ENCODE measurements at places on chromosomes 13 and 19. TPM values are rescaled to one million over a fixed set of nuclear protein-coding genes. Genes with fewer than 3 reads are reported as not detected.

DNA sequence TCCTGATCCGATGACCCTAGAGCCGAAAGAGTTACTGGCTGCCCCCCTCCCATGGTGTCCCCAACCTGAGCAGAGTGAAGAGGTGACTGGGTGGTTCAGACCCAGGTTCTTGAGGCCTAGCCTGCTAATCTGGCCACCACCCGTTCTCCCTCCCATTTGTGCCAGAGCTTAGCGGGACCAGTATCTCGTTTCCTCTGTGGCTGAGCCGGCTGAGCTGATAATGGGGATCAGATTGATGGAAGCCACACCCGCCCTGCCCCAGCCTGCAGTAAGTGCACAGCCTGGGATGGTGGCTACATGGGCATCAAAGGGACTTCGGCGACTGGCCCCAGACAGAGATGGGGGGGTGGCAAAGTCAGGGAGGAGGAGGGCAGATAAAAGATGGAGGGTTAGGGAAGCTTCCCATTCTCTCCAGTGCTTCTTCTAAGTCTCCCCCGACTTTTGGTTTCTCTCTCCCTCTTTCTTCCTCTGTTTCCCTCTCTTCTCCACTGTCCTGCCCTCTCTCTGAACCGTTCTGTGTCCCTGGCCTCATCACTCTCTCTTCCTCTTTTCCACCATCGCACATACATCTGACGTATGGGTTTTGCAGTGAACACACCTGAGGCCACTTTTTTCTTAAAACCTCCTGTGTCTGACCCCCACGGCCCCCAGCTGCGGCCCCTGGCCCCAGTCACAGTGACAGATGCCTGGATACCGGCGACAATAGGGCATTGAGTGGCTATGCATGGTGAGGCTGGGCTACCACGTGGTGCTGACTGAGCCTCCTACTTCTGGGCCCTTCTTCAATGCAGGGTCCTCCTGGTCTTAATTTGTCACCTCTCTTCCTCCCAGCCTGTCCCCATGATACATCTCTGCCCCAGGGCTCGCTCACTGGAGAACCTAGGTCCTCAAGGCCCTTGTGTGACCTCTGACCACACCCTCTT lies 2.4 kb downstream of the ELAVL3 start:
- DNase-seq: no peak
- H3K27ac ChIP-seq: no peak overlapping the region
- no peaks in the 10 kb centered on the region for H3K36me3 ChIP-seq
- H3K4me3 ChIP-seq: no peak overlapping the region
- H3K4me1 ChIP-seq: peaks cover 34% of the 10 kb centered on the region
- H3K27me3 ChIP-seq: peaks cover 44% of the 10 kb centered on the region

ATP4A gene
- total RNA-seq: not detected

GRCh38 chr19:1374250-1374577 lies 9.5 kb upstream of the NDUFS7 start:
- peak overlapping the region; percentile 84 for H3K27ac ChIP-seq
- no peaks in the 10 kb centered on the region for H3K36me3 ChIP-seq

DNA sequence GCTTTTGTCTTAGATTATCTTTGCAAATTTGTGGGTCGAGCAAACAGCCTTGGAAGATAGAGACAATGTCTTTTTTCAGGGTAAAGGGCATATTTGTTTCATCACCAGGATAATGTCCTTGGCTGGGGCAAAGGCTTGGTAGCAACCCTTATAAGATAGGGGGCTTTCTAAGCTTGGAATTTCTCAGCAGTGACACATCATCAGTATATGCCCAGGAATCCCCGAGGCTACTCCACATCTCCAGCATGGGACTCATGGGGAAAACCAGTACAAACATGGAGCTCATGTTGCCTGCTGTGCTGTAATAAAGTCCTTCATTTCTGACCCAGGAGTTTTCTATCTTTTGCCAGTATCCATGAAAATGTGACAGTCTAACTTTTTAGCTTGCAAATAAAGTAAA lies 77.1 kb downstream of the DCLK1 start:
- no peak for DNase-seq
- H3K27ac ChIP-seq: no peak overlapping the region
- no peak overlapping the region for H3K4me3 ChIP-seq
- no peaks in the 10 kb centered on the region for H3K36me3 ChIP-seq
- peaks cover under 1% of the 10 kb centered on the region for H3K4me1 ChIP-seq
